ENCODE measurements at places on chromosomes 6 and 20.

DNA sequence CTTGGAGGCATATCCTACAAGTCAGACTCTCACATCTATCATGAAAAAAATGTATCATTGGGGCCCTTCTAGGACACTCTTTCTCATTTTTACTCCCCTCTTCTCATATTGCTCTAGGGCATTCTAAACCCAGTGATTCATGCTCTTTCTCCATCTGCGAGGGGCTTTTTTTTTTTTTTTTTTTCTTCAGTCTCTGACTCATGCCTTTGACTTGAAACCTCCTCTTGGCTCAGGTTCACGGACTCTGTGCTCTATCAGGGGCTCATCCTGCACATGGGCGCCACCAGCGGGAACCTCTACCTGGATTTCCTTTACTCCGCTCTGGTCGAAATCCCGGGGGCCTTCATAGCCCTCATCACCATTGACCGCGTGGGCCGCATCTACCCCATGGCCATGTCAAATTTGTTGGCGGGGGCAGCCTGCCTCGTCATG lies 17.8 kb downstream of the SLC22A1 start:
- DNase-seq = peak; percentile 8

GRCh38 chr6:19602434-19603013 lies 234.6 kb upstream of the ID4 start:
- DNase-seq = no peak

- no peak for DNase-seq
Observed at GRCh38 chr6:116883005-116883404, 6.0 kb downstream of the RFX6 start.

DNA sequence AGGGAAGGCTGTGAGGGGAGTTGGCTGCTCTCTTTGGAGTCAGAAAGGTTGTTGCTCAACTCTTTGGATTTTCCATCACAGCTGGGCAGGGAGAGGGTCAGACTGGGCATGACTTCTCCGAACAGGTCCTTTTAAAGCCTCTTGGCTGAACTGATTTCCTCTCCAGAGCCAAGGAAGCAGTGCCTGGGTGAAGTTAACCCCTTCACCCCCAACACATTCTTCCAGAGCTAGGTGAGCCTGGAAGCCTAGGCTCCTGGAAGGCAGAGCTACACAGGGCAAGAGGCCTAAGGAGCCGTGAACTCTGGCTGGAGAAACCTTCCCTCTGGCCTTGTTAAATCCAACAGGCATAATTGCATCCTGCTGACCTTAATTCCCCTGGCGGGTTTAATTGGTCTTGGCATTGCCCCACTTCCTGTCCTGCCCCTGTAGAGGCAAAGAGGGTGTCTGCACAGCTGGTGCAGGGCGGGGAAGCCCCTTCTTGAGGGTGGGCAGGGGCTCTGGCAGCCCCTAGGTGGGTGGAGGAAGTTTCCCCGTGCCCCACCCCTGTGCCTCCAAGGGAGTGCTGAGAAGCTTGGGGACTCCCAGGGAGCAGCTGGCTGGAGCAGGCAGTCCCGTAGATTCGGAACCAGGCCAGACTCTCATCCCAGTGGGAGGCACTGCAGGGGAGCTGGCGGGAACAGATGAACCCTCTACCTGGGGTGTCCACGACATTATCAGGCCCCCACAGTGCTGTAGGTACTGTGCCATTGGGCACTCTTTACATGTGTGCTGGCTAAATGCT lies 3.6 kb upstream of the MYLK2 start:
- DNase-seq = no peak

GRCh38 chr6:136618086-136618485 lies 67.9 kb upstream of the MAP7 start:
- DNase-seq = no peak

DNA sequence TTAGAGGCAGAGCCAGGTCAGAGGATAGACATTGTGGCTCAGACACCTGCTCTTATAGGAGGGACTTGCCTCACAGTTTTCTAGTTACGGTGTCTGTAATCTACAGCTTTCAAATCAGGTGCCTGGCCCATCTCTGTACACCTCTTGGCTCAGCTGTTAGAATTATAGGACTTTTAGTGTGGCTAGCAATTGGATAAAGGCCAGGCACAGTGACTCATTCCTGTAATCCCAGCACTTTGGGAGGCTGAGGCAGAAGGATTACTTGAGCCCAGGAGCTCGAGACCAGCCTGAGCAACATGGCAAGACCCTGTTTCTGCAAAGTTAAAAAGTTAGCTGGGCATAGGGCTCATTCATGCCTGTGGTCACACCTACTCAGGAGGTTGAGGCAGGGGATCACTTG lies 20.0 kb downstream of the BRPF3 start:
- DNase-seq = no peak

- no peak for DNase-seq
Observed at GRCh38 chr6:84772428-84773132, 8.2 kb upstream of the TBX18 start.

DNA sequence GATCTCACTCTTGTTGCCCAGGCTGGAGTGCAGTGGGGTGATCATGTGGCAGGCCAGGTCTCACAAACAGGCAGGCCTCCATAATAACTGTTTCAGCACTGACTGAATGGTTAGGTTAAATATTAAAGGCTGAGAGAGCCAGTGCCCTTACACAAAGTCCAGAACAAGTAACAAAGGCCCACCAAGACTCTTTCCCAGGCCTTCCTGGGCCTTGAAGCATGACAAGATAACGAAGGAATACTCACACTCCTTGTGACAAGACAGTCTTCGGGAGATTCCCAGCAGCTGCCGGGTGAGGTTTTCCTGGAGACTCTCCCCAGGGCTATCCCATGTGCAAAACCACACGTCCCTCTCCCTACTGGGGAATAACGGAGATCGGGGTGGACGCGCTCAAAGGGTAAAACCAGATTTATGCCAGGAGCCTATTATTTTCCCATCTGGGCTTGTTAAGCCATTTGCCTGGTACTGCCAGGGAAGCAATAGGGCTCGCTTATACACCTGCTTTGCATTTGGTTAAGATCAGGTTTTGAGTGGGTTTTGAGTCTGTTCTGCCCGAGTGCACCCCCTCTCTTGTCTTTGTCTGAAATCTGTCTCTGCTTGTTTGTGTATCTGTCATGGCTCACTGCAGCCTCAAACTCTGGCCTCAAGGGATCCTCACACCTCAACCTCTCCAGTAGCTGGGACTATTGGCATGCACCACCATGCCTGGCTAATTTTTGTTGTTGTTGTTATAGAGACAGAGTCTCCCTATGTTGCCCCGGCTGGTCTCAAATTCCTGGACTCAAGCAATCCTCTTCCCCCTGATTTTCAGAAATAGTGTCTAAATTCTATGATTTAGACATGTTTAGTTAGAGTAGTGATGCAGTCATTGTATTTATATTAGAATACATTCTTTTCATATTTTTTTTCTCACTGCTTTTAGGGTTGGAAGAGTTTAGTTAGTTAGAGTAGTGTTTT lies 1.4 kb upstream of the ENPP3 start:
- DNase-seq = no peak

- peak; percentile 48 for DNase-seq
Observed at GRCh38 chr20:10074513-10074912, 39.7 kb downstream of the ANKEF1 start.

DNA sequence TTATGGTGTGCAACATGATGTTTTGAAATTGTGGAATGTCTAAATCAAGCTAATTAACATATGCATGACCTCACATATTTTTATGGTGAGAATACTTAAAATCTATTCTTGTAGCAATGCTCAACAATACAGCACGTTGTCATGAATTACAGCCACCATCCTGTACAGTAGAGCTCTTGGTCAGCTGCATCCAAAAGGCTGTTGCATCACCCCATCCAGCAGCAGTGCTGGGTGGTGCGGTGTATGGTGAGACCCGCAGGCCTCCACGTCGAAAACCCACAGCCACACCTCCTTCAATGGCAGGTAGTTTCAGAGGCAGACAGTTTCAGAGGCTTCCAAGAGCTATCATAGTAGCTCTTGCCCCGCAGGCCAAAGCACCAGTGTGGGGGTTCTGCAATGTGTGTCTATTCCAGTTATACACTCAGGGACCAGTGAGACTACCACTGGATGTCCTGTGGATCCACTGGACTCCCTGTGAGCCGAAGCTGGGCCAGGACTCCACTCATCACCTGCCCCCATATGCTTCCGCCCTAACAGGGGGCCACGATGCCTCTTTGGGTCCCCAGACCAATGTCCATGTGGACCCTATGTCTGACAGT lies 23.4 kb downstream of the PACSIN1 start:
- no peak for DNase-seq
